Activated T-cell treated with anti-CD3 and anti-CD28 coated beads for 48 hours (primary cell): ENCODE measurements at places on chromosomes 5 and 9.

DNA sequence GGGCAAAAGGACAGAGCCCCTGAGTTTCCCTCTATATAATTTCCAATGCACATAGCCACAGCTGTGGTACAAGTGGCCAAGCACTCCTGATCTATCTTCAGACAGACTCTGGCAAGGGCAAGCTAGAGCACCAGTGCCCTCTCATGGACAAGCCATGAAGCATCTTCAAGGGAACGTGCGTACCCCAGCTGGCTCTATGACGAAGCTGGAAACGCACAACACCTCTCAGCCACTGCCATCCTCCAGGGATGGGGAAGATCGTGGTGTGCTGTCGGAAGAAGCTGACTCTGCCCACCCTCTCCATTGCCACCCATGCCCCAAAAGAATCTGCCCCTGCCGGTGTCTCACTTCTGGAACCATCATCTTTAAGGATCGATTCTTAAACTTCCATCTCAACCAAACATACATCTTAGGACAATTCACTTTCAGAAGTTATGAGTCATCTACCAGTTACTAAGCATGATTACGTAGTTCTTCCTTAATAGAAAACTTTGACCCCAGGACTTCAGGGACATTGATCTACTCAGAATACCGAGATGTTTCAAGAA lies 482.9 kb downstream of the AGTPBP1 start:
- peak; percentile 7 for DNase-seq

GRCh38 chr5:73649926-73650325 lies 23.9 kb downstream of the ARHGEF28 start:
- DNase-seq: no peak

DNA sequence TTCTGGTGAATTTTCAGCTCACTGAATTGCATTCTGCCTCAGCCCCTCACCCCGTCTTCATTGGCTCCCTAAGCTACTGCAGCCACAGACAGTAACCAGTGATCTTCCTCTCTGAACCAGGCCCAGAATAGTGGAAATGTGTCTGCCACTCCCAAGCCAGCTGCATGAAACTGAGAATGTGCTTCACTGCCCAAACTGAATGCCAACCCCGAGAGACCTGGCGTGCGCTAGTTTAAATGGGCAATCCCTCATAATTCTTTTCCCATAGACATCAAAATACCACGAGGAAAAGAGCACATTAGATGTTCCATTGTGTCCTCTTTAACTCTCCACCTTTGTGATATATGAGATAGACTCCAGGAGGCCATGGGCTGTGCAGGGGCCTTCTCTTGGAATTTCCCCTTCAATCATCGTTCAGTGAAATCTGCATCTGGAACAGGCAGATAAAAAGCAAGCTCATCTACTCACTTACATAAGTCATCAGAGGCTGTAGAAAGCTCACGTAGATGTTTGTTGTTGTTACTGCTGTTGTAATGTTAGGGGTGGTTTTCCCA lies 320.2 kb downstream of the NFIB start:
- DNase-seq: no peak

- DNase-seq: no peak
Observed at GRCh38 chr5:5854087-5854486, 431.6 kb downstream of the ICE1 start.

- DNase-seq: no peak
Observed at GRCh38 chr5:161030229-161030628, 178.2 kb upstream of the ATP10B start.

DNA sequence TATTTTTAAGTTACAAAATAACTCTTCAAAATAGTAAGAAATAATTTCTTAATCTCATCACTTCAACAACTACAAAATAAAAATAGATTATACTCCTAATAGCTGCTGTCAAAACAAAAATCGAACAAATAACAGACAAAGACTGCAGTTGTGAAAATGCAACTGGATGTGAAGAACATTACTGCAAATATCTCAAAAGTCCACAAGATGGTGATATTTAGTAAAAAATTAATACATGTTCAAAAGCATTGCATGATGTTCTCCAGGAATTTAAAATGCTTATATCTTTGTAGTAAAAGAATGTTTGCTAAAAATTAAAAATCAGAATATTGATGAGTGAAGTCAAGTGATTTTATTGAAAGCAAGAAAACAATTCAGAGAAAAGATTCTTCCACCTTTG lies 66.2 kb downstream of the MPDZ start:
- no peak for DNase-seq

DNA sequence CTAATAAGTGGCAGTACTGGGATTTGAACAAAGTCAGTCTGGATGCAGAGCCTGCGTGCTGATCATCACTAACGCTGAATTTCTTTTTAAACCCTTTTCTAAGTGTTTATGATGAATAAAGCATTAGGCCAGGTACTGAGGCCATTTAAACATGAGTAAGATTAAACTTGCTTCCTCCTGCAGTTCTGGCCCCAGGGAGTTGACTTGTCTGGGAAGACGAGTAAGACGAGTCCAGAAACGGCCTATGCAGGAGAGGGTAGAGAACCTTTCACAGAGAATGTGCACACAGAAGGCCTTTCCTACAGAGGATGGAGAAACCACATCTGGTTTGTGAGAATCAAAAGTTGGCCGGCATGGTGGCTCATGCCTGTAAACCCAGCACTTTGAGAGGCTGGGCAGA lies 42.9 kb downstream of the SPRY4 start:
- no peak for DNase-seq

DNA sequence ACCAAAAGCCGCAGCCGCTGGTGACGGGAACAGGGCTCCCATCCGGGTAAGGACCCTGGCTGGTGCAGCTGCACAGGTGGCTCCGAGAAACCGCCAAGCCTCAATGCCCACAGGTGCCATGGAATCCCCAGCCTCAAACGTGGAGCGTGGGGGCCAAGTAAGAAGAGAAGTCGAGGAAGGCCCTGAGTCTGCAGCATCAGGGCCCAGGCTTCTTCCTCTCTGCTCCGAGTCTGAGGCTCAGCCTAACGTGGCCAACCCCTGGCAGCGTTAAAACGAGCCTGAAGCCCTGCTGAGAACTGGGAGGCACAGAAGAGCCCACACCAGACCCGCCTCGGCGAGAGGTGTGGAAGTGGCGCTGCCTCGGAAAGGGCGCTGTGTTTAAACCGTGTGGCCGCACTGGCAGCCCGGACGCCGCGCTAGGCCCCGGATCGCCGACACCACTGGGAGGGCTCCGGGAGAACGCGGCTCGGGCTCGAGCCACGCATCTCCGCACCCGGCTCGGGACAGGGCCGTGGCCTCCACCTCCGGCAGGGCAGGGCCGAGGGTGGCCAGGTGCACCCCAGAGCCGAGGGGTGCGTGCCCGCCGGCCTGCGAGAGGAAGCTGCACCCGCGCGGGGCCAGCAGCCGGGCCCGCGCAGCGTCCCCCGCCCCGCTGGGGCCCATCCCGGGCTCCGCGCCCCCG lies 730 bp downstream of the ZMYND19 start:
- no peak for DNase-seq

DNA sequence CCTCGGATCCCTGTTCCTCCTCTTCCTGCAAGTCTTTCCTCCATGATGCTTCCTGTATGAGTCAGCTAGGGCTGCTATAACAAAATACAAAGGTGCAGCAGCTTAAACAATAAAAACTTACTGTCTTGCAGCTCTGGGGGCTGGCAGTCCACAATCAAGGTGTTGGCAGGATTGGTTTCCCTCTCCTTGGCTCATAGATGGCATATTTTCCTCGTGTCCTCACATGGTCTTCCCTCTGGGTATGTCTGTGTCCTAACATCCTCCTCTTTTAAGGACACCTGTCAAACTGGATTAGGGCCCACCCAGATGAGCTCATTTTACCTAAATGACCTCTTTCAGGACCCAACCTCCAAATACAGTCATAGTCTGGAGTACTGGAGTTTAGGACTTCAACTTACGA lies 117.5 kb downstream of the MED10 start:
- DNase-seq: no peak

- no peak for DNase-seq
Observed at GRCh38 chr5:115857626-115858349, 16.1 kb downstream of the AP3S1 start.

- no peak for DNase-seq
Observed at GRCh38 chr5:56066931-56067450, 72.2 kb upstream of the IL6ST start.

GRCh38 chr5:173451651-173452050 lies 123.4 kb upstream of the STC2 start:
- DNase-seq: no peak

GRCh38 chr5:50440651-50441492 lies at the start of gene EMB:
TSS of gene EMB (minus strand) at chr5:50441288. CDS start at chr5:50441151, 137 bp downstream.
- DNase-seq: peak; percentile 76

GRCh38 chr5:137488516-137488915 lies 10.6 kb downstream of the SPOCK1 start:
- DNase-seq: no peak

DNA sequence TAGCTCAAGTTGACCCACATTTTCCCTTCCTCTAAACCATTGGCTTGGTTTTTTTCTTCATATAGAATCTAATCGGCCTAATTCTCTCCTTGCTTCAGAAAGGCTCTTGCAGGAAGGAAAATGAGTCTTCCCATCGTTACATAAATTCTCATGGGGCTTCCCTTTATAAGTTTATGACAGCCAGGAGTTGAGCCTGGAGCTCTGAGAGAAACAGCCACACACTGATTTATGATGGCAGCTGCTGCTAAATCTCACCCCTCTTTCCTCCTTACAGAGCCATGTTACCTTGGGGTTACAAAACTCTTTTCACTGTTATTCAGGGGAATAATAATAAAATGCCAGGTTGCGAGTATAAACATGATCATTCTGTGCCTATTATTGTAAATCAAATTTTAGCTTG lies 5.2 kb upstream of the RNF14 start:
- no peak for DNase-seq

- DNase-seq: no peak
Observed at GRCh38 chr9:33407061-33407460, 4.7 kb upstream of the AQP7 start.

- no peak for DNase-seq
Observed at GRCh38 chr5:96148376-96148775, 186.7 kb upstream of the ELL2 start.

- no peak for DNase-seq
Observed at GRCh38 chr5:33105521-33105941, 335.2 kb upstream of the TARS1 start.

DNA sequence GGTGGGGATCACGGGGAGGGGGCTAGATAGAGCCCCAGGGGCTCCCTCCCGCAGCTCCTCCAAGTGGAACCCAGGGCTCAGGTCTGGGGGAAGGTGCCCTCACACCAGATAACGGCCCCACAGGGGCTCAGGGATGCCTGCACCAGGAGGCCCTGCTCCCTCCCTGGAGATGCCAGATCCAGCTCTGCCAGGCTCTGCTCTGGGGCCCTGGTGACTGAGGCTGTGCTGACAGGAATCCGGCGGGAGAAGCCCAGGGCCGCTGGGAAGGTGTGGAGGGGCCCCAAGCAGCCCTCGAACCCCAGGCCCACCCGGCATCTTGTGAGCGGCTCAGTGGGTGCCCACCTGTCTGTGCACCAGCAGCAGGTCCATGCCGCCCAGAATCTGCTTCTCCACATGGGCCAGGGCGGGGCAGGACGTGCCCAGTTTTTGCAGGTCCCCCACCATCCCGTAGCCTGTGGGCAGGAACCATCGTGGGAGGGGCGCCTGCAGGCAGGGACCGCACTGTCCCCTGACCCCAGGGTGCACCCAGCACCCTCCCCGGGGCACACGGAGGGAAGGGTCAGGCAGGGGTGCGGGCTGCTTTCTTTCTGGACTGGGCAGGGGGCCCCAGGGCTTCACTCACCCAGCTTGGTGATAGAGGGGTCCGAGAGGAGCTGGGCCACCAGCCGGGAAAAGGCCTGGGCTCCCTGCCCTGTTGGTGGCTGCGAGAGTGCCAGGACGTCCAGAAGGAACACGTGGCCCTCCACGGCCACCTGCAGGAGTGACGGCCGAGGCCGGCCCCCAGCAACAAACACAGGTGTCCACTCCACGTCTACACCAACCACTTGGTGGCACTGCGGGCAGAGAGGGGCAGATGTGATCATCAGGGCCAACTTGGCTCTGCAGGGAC lies 48.9 kb upstream of the NRARP start:
- DNase-seq: no peak

DNA sequence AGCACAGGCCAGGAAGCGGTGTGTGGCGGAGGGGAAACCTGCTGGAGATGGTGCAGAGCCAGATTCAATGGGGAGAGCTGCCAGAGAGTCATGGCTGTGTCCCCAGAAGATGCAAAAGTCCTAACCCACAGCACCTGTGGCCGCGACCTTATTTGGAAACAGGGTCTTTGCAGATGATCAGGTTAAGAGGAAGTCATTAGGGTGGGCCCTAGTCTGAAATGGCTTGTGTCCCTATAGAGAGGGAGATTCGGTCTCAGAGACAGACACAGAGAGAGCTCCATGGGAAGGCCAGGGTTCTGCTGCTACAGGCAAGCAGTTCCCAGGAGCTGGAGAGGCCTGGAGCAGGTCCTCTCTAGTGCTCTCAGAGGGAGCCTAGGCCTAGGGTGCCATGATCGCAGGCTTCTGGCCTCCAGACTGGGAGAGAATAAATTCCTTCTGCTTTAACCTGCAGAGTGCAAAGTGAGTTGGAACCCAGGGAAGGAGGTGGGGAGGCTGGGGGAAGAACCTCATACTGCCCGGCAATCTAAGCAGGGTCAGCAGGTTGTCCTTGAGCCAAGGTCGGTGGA lies 1.9 kb upstream of the LPCAT1 start:
- DNase-seq: no peak

DNA sequence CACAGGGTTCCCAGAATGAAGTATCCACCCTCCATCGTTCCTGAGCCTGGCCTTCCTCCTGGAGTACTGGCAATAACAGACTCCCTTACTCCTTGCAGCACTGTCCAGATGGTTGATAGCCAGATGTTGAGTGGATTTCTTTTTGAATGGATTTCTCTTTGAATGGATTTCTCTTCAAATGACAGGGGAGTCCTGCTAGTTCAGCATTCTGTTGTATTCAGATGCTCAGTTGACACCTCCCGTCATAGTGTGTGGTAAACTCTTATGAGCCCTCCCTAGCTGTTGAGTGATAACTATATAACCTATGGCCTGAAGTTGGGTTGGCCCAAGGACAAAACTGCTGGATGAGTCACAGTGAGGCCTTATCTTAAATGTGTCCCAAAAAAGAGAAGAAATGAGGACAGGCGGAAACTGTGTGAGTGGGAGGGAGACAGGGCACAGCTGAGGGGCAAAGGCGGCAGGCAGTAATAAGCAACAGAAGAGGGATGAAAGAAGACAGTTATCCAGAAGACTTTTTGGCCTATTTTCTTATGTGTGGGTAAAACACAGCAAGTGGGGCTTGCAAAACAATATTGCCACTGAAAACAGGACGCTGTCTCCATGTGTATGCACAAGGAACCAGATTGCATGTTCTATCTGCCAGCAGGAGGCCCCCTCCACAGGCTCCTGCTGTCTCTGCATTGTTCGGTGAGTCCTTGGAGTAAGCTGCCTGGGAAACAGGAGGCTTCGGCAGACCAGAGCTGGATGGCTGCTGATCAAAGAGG lies 209.5 kb upstream of the S1PR3 start:
- DNase-seq: no peak

- DNase-seq: no peak
Observed at GRCh38 chr9:124449381-124450151, 685 bp upstream of the ADGRD2 start.

DNA sequence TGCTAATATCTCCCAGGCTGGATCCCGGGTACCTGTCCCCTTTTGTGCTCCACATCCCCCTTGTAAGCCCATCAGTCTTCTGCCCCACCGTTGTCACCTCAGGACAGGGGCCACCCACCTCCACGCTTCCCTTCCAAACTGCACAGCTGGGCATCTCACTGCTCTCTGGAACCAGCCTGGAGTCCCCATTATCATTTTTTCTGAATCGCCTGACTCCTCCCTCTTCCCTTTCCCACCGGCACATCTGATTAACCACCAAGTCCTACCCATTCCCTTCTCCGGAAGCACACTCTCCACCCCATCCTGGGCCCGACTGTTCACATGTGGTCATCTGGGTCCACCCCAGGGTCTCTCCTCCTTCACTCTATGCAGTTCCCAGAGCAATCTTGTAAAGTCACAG lies 53.9 kb downstream of the PSD2 start:
- no peak for DNase-seq
